NCI-H510A (cell line): ENCODE measurements at places on chromosomes 13 and 19.

- DNase-seq = no peak
Measured at GRCh38 chr13:62524498-62524897, 1108.8 kb upstream of the PCDH20 start.

- no peak for DNase-seq
Measured at GRCh38 chr19:39826311-39826945, 7.5 kb downstream of the DYRK1B start.

- no peak for DNase-seq
Measured at GRCh38 chr13:97015661-97016350, 21.5 kb upstream of the OXGR1 start.

- no peak for DNase-seq
Measured at GRCh38 chr13:111906816-111907215, 160.1 kb upstream of the SOX1 start.

GRCh38 chr19:48953990-48954594 is 583 bp upstream of the BAX start:
- DNase-seq = no peak

GRCh38 chr19:12513531-12514061 is 29.0 kb upstream of the ZNF709 start:
- no peak for DNase-seq

DNA sequence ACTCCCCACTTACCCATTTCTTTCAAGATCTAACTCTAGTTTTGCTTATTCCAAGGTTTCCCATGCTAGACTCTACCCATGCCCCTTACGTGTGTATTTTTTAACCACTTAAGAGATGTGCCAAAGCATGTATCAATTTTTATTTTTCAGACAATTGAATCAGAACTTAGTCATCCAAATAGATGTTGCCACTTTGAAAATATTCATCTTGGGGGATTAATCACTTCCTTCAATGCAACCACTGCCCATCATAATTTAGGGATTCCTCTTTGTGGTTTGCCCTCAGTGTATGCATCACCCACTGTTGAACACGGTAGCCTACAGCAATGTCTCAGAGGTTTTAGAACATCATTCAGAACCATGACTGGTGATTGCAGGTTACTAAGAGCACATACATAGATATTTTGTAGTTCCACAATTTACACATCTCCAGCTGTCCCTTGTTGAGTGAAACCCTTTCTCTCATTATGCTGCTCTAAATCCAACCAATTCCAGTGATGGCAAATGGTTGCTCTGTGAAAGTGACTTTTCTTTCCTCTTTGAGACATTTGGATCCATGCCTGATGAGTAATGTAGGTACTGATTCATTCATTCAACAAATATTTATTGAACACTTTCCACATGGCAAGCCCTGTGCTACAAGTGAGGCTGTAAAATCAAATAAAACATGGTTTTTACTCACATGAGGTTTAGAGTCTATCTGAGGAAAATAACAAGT is 60.6 kb upstream of the SERP2 start:
- DNase-seq = no peak

DNA sequence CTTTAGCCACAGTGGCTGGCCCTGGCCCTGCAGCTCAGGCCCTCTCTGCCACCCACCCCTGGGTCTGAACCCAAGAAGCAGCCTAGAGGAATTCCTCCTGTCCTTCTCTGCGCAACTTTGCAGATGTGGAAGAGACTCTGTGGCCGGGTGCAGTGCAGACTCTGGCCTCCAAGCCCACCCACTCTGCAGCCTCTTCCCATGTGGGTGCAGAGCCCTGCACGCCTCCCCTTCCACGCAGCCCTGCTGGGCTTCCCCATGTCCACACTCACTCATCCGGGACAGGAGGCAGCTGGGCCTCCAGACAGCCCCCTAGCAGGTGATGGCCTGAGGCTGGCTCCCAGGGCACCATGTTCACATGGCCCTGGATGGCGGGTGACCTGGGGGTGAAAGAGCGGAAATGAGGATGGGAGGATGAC is 2.5 kb downstream of the TEX29 start:
- no peak for DNase-seq

DNA sequence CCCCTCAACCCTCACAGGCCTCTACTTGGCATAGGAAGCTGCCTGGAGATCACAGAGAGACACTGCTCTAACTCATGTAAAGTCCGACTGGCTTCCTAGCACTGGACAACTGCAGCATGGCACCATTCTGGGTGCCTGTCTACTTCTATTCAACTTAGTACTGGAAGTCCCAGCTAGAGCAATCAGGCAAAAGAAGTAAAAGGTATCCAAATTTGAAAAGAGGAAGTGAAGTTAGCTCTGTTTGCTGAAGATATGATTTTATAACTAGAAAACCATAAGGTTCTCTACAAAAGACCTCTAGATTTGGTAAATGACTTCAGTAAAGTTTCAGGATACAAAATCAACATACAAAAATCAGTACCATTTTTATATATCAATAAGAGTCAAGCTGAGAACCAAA is 1017.6 kb downstream of the PCDH9 start:
- DNase-seq = no peak

DNA sequence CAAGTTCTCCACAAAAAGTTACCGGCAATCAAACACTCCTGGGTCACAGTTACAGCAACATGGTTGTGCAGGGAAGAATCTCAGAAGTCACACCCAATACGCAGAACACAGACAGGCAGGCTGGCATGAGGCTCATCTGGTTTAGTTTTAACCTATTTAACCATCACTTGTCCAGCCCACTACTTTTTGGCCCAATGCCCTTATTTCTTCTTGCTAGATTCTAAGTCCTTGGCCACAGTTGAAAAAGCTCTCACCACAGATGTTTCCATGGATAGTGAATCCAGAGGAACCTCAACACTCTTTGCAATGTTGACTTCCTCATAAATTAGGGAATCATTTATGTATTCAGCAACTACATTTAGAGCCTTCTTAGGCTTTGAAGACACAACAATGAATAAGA is 50.7 kb upstream of the FNDC3A start:
- DNase-seq = no peak

GRCh38 chr19:28940751-28941500 is 272.0 kb downstream of the UQCRFS1 start:
- no peak for DNase-seq

DNA sequence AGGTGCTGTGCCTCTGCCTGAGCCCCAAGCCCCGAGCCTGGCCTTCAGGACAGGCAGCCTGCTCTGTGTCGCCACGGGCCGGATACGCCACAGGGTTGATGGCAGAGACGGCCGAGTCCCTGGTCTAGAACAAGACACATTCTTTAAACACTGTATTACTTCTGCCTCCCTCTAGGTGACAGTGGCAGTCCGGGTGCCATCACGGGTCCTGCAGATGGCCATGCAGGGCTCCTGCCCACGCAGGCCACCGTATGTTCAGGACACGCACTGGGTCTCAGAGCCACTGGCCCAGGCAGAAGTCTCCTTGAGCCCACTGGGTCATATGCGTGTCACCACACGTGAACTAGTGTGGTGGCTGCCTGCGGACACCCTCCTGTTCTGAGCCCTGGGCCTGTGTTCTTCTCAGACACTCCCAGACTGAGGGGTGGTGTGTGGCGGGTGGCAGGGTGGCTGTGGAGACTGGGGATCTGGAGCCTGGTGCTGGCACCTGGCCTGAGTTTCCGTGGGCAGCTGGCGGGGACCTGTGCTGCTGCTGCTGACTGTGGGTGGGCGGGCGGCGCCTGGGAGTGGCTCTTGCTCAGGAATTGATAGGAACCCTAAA is 4.4 kb downstream of the PLEKHJ1 start:
- DNase-seq = no peak

- no peak for DNase-seq
Measured at GRCh38 chr13:57345526-57345925, 178.5 kb downstream of the PRR20E start.

DNA sequence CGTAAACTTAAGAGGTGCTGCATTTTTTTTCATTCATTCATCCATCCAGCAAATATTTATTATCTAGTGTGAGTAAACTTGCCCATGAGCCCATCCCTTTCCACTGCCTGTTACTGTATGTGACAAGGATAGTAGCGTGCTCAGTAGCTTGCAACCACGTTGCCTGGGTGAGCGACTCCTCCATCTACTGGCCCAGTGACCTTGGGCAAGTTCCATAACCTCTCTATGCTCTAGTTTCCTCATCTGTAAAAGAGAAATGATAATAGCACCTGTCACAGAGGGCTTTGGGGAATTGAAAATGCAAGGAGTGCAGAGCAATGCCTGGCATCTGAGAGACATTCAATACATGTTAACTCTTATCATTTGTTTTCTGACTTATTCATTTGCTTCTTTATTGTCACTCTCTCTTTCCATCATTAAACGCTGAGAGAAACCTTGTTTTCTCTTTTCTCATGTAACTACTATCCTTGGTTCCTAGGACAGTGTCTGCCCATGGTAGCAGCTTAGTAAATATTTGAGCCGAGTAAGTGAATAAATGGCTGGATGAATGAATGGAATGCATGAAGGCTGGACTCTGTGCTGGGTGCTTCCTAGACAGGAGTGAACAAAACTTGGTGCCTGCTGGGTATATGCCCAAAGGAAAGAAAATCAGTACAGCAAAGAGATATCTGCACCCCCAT is 19.9 kb downstream of the LRCH1 start:
- no peak for DNase-seq

GRCh38 chr13:45630791-45631190 is 15.3 kb upstream of the ERICH6B start:
- no peak for DNase-seq

DNA sequence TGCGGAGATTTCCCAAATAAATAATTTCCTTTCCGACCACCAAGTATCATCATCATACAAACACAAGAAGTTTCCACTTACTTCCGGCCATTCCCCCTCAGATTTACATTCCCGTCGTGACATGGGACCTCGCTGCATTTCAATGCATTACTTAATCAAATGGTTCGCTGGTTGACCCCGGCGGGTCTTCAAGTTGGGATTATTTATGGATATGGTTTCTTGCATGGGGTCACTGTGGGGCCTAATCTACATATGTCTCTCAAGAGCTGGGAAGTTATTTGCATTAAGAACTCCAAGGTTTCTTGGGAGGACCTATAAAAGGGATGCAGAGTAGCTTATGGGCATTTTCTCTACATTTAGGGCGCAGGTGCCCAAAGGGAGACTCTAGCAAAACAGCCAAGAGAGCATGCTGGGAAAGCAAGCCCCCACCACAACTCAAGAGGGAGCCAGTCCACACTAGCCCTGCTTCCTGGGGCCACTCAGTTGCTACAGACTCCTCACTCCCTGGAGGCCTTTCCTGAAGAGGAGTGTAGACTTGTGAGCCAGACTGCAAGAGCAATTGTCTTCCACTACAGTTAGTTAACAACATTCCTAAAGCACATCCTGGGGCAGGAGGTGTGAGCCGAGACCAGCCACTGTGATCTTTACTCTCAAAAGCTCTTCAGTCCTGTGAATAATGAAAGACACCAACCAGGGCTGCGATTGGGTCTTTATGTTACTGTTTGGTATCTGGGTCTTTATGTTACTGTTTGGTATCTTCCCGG is 125.3 kb downstream of the KATNAL1 start:
- DNase-seq = no peak

- DNase-seq = no peak
Measured at GRCh38 chr19:32811151-32811550, 58.4 kb downstream of the SLC7A9 start.

DNA sequence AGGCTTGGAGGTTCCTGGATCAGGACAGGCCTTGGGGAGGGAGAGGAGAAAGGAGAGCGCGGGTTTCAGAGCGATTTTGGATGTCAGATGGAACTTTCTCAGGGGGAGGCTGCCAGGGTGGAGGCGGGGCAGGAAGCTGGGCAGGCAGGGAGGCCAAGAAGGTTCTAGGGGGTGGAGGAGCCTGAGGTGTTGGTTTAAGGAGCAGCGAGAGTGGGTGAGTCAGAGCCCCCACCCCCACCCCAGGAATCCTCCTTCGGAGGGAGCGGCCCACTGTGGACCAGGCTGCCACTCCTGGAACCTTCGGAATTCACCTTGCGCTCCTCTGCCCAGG is 15.9 kb upstream of the NOP53 start:
- no peak for DNase-seq

DNA sequence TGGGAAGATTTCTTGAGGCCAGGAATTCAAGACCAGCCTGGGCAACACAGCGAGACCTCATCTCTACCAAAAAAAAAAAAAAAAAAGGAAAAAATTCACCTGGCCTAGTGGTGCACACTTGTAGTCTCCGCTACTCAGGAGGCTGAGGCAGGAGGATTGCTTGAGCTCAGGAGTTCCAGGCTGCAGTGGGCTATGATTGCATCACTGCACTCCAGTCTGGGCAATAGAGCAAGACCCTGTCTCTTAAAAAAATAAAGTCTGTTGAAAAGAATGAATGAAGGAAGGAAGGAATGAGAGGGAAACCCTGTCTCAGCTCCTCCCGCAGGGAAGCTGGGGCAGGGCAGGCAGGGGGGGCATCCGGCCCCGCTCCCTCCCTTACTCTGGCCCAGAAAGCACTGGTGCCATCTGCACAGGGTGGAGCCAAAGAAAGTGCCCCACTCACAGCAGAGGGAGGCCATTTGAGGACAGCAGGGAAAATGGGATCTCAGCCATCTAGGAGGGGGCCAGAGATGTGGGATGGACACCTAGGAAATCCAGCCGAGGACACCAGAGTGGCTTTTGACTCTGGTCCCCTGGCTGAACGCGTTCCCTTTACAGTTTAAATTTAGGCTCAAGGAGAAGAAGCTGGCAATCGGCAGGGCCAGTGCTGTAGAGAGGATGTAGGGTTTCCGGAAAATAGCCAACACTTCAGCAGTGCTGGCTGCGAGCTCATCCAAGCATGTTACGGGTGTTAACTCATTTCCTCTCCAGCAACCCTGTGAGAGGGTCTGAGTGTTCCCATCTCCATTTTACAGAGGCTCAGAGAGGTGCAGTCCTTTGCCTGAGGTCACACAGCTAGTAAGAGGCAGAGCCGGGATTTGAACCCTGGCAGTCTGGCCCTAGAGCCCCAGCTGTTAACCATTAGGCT is 3.6 kb upstream of the HPN start:
- DNase-seq = no peak

DNA sequence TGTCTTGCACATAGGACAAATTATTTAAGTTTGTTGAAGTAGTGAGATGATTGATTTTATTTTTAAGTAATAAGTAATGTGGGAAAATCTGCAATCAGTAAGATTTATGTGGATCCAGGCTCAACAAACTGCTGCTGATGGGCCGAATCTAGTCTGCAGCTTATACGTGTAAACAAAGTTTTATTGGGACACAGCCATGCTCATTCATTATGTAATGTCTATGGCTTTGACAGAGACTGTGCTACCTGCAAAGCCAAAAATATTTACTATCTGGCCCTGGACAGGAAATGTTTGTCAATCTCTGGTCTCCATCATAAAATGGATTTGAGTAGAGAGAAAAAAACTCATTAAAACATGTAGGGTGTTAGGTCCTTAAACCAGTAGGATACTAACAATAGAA is 728.0 kb downstream of the GPC5 start:
- DNase-seq = no peak

GRCh38 chr13:52949742-52950141 is 78.9 kb upstream of the OLFM4 start:
- DNase-seq = no peak

- no peak for DNase-seq
Measured at GRCh38 chr13:96835546-96835945, 158.7 kb downstream of the OXGR1 start.

DNA sequence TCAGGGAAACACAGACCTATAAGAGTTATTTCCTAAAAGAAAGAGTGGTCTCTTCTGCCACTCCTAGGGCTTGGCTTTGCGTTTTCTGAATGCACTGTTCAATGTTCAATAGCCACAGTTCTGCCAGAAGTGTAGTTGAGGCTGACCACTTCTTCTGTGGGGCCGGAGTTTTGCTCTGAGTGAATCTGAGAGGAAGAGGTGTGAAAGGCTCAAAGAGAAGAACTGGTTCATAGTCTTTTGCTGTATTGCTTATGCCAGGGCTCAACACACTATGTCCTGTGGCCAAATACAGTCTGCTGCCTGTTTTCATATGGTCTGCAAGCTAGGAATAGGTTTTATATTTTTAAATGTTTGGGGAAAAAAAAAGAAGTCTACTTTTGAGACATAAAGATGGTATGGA is 128.2 kb downstream of the STOML3 start:
- DNase-seq = no peak
